ENCODE measurements at places on chromosomes 3 and 15.
A peak's percentile ranks its signal among the peaks of the same experiment; 100 is the strongest.

GRCh38 chr15:90957031-90957790, 2.5 kb downstream of the RCCD1 start:
- no peak for DNase-seq

DNA sequence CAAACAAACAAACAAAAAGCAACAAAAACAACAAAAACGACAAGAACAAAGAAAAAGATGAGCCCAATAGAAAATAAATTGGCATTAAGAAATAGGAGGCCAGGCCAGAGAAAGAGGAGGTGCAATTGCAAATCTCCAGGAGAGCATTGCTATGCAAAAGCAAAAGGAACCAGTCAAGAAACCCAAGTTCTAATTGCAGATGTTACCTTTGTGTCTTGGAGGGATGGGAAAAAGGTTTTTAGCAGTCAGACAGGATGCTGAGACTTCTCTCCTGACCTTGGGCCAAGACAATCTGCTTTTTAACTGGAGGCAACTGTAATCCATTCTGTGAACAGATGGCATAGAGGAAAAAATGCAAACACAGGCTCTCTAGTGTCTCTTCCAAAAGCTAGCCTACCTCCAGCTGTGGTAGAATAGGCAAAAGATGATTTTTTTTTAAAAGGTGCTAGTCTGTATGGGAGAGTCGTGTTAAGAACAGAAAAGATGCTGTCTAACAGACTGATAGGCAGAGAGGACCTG, 56.4 kb downstream of the LSAMP start:
- no peak for DNase-seq

DNA sequence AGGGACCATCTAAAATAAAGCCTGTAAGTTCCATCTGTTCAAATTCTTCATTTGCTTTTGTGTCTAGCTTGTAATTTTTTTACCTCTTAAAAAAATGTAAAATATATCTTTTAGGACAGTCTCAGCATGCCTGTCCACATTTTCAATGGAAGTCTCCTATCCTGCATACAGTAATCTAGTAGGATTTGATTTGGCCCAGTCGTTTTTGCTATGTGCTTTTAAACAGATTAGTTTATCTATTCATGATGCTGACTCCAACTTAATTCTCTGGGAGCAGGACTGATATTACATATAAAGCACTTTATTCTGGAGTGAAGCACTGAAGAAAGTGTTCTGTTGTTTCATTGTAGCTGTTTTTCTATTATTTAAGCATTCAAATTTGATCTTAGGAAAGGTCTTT, 38.9 kb upstream of the CFAP20DC start:
- no peak for DNase-seq

- no peak for DNase-seq
Measured at GRCh38 chr15:96535148-96535547, 204.6 kb downstream of the NR2F2 start.

- DNase-seq, result no peak
Measured at GRCh38 chr15:48681353-48681752, 35.8 kb upstream of the FBN1 start.

DNA sequence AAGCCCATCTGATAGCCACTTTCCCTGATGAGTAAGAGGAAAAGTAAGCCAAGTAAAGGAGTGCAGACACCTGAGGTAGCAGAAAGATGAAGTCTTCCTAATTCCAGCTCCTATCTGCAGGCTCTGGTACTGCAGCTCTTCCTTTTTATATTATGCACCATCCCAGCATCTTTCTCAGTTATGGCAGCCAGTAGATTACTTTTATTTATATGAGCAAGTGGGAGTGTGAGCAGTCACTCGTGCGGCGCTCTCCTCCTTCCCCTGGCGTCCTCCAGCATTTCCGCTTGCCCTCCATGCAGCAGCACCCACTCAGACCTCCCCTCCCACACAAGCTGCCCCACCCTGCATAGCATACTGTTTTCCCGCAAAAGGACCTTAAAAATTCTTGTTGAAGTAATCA, 465.9 kb upstream of the DPPA4 start:
- peak; percentile 10 for DNase-seq

- no peak for DNase-seq
Measured at GRCh38 chr3:9689757-9690156, 13.9 kb upstream of the CPNE9 start.

DNA sequence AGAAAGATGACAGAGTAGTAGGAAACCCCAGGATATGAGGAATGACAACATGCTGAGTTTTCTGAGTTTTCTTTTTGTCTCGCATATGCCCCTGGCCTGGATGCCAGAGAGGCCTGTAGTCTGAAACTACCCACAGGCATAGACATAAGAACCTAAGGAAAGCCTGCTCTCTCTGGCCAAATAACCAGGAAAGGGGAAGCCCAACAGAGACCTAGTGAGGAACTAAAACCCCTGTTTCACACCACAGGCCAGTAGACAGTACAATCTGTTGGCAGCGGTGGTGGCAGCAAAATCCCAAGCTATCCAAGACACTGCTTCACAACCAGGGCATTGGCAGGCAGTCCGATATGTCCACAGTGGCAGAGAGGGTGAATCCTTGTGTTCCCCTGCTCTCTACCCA, 55.0 kb upstream of the DCP1A start:
- DNase-seq, result no peak

DNA sequence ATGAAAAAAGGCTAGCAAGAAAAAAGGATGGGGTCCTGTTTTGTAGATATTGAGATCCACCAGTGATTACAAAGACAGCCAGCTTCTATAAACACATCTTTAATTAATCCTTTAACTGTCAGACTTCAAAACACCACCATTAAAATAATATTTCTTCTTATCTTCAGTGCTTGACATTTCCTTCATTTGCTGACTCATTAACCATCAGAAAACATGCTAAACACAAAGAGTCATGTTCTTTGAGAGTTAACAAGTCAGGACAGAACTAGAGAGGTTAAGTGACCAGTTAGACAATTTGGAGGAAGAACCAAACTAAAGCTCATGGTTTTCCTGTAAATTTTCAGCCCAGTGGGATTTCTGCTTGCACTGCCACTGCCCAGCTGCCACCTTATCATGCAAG, 111.4 kb downstream of the MEIS2 start:
- no peak for DNase-seq

DNA sequence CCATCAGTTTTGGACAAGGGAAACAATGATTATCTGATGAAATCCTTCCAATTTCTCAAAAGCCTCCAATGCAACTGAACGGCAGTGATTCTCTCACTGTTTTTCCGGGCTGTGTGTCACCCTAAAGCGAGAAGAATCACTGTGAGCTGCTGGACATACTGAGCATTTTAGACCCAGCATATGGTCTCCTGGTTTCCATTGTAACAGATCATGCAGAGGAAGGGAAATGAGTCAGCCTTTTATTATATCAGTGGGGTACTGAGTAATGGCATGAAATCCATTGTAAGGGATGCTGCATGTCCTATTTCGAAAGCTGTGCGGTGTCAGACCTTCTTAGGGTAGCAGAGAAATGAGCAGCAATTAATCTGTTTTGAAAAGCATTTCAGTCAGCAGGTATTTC, 287.1 kb downstream of the IL5RA start:
- DNase-seq, result no peak

DNA sequence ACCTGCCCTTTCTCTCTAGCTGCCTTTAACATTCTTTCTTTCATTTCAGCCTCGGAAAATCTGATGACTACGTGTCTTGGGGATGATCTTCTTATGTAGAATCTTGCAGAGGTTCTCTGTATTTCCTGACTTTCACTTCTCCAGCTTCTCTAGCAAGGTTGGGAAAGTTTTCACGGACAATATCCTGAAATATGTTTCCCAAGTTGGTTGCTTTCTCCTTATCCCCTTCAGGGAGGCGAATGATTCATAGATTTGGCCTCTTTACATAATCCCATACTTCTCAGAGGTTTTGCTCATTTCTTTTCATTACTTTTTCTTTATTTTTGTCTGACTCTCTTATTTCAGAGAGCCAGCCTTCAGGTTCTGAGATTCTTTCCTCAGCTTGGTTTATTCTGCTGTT, 62.1 kb upstream of the CCDC54 start:
- no peak for DNase-seq

- DNase-seq, result peak; percentile 34
Measured at GRCh38 chr3:105611304-105612192, 244.8 kb downstream of the ALCAM start.

DNA sequence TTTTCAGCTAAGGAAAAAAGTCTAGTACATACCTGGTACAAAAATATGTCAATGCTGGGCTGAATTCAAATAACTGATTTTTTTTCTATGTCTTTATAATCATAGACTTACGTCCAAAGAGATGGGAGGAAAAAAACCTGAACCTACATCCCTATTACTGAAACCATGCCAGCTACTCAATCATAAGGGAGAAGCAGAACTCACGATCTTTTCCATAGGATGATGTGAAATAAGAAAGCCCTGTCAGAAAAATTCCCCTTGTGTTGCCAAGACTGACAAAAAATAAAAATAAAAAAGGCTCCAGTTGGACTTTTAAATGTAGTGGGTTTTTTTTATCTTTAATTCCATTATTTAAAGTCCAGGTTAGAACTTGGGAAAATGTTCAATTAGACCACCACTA, 3.3 kb downstream of the MSL2 start:
- DNase-seq, result peak; percentile 29

GRCh38 chr3:9732740-9733115, 1.2 kb downstream of the BRPF1 start:
- no peak for DNase-seq
